ENCODE measurements at places on chromosomes 16 and 17.
A peak's percentile ranks its signal among the peaks of the same experiment; 100 is the strongest.

DNA sequence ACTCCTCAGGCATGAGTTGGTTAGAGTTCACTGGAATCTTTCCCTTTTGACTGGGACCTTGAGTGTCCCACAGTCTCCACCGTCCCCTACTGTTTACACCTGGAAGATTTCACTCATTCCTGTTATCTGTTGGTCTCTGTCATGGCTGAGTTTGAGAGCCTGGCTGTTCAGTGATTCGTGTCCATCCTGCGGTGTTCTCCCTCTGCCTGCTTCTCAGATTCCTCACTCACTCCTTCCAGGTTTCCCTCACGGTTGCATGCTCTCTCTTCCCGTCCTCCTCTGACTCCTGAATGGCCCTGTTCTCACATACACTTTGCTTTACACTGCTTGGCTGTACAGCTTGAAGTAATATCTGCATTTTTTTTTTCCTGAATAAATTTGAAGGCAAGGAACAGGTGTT is 24.5 kb downstream of the OR1D5 start:
- no peak for DNase-seq

DNA sequence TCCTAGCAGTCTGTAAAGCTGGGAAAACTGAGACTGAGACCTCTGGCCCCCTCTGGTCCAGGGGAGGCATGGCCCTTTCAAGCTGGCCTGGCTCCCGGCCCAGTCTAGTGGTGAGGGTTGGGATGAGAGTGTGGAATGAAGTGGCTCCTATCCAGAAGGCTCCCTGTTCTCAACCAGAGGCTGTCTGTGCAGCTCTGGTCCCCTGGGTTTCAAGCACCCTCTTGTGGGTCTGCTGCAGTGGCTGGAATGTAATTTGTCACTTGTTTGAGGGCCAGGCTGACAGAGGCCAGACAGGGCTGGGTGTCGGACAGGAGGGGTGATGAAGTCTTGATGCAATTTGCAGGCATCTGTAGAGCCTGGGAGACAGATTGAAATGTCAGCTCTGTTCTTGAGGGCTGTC is 22.1 kb upstream of the PHF12 start:
- no peak for DNase-seq

- DNase-seq = no peak
Observed at GRCh38 chr17:39213852-39214251, 11.9 kb downstream of the STAC2 start.

DNA sequence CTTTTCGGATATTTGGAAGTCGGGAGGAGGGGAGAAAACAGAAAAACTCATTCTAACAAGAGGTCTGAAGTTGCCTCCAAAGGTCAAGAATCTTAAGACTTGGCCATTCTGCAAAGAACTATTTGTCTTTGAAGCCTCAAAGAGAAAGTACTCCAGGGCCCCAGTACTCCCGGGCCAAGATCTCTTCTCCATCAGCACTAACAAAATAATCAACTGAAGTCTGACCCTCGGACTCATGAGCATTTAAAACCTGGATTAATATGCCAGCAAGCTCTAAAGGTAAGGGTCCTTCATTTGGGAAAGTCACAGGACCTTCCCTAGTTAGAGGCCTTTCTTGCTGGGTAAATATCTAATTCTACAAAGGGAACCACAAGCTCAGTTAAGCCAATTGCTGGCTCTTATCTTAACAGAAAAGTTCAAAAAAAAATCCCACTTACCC is 4.5 kb downstream of the AXIN2 start:
- no peak for DNase-seq

- no peak for DNase-seq
Observed at GRCh38 chr17:38982858-38983746, 15.9 kb upstream of the FBXO47 start.

DNA sequence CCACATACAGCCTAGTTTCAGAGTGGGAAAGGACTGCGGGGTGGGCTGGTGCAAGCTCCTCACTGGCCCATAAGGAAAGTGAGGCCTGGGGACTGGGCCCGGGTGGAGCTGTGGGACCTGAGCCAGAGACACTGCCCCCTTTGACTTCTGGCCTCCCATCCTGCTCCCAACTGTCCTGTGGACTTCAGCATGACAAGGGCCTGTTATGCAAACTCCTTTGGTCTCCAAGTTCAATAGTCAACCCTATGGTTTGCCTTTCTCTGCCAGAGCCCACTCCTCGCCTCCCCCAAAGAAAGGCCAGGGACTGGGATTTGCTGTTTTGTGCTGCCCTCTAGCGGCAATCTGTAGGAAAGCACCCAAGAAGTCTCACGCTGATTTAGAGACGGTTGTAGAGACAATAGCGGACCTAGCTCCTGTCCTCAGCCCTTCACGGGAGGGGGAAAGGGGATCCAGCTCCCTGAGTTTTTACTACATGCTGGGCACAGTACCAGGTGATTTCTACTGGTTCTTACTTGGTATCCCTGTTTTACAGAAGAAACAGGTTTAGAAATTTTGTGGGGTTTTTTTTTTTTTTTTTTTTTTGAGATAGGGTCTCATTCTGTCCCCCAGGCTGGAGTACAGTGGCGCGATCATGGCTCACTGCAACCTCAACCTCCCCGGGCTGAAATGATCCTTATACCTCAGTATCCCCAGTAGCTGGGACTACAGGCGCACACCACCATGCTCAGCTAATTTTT is 1.2 kb upstream of the TLCD3B start:
- DNase-seq = peak; percentile 77

DNA sequence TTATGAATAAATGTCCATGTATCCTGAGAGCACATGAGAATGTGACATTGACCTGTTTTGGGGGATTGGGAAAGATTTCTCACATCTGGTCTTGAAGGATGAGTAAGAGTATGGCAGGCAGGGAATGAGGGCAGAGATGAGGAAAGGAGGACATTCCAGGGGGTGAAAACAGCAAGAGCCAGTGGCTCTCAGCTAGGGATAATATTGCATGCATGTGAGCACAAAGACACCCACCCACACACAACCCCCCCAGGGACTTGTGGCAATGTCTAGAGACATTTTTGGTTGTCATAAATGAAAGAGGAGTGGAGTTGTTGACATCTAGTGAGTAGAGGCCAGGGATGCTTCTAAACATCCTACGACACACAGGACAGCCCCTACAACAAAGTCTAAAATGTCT is 6.0 kb downstream of the MYO1D start:
- DNase-seq = no peak

DNA sequence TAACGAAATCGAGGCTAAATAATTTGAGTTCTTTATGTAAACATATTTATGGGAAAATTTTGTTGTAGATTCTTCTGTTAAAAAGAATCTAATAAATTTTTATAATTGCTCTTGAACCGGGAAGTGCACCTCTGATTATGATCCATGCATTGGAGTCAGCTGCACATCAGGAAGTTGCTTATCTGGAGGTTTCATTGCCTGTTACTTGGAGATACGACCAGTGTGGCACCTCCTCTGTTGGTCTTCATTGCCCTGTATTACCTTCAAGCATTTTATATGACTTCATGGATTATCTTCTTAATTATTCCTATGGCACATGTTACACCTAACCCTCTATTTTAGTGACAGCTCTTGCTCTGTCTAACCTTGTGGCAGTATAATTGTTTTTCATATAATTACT is 312.6 kb upstream of the TBX2 start:
- DNase-seq = no peak

- DNase-seq = peak; percentile 67
Observed at GRCh38 chr16:2150418-2151187, 2.2 kb downstream of the RAB26 start.

DNA sequence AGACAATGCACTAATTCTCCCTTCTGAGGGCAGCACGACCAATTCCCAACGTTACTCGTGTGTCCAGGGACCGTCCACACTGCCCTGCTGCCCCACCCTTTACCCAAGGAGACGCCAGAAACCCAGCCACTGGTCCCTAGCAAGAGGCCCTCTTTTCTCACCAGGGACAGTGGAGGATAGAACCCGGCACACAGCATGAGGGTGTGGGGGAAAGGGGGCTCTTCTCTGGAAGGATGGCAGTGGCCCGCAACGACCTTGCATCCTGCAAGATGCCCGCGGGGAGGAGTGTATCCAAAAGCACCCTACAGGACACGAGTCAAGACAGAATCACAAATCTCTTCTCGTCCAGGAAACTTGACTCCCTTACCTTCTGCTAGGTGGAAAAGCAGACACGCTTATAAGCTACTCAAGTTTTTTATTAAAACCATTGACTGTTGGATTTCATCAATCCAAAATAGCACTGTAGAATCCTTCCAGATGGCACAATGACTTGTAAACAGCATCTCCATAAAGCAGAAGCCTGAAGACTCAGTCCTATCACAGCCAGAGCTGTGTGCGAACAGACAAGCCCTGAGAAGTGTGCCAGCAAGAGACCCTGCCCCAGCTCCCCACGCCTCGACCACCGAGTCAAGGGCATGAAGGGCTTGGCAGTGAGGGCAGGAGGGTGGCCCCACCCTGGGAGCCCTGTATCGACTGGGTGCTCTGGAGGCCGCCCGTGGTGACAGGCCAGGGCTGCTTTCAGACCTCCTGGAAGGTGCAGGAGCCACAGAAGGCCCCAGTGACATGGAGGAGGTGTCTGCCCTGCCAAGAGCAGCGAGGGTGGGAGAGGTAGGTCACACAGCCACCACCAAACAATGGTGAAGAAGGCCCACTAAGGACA is 103.8 kb downstream of the ANKRD11 start:
- no peak for DNase-seq

GRCh38 chr16:75865736-75866135 is 139.4 kb upstream of the CPHXL start:
- DNase-seq = no peak

- no peak for DNase-seq
Observed at GRCh38 chr17:4626734-4627256, 14.7 kb downstream of the ALOX15 start.

GRCh38 chr17:78844301-78845005 is 3.8 kb upstream of the USP36 start:
- no peak for DNase-seq

- no peak for DNase-seq
Observed at GRCh38 chr16:53726625-53727024, 22.7 kb downstream of the FTO start.

DNA sequence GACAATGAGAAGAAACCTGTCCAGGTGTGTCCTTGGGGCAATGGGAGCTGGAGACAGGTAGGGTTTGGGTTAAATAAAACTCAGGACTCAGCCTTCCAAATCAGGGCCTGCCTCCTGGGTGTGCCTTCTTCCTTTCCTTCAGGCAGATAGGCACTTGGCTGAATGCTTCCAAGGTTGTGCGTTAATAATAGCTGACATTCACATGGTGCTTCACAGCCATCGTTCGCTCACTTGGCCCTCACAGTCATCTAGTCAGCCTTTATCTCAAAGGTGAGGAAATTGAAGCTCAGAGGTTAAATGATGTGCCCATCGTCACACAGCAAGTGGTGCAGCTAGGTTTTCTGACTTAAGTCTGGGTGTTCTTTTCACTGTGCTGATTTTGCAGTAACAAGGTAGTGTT is 9.5 kb downstream of the NFE2L1 start:
- no peak for DNase-seq

- no peak for DNase-seq
Observed at GRCh38 chr17:1126801-1127550, 52.8 kb downstream of the ABR start.

GRCh38 chr17:79974566-79975497 is 60.8 kb downstream of the TBC1D16 start:
- no peak for DNase-seq

GRCh38 chr17:76995387-76996105 is 127.3 kb downstream of the MGAT5B start:
- DNase-seq = no peak

- no peak for DNase-seq
Observed at GRCh38 chr17:9615486-9615885, 29.8 kb upstream of the USP43 start.

DNA sequence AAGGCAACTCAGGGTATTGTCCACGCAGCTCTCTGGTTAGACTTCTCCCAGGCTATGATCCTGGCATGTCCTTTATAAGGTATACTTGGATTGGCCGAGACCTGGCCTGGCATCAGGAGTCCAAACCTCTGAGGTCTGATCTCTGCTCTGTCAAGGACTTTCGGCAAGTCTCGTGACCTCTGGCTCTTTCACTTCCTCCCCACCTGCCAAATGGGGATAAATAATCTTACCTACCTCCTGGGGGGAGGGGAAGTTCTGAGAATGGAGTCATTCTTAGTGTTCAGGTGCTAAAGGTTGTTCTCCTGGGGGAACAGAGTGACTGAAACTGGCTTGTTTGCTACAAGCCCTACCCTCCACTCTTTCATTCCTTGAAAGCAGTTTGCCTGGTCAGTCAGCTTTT is 7.6 kb downstream of the ATXN1L start:
- DNase-seq = no peak

GRCh38 chr16:50269769-50270509 is 3.6 kb downstream of the ADCY7 start:
- no peak for DNase-seq

DNA sequence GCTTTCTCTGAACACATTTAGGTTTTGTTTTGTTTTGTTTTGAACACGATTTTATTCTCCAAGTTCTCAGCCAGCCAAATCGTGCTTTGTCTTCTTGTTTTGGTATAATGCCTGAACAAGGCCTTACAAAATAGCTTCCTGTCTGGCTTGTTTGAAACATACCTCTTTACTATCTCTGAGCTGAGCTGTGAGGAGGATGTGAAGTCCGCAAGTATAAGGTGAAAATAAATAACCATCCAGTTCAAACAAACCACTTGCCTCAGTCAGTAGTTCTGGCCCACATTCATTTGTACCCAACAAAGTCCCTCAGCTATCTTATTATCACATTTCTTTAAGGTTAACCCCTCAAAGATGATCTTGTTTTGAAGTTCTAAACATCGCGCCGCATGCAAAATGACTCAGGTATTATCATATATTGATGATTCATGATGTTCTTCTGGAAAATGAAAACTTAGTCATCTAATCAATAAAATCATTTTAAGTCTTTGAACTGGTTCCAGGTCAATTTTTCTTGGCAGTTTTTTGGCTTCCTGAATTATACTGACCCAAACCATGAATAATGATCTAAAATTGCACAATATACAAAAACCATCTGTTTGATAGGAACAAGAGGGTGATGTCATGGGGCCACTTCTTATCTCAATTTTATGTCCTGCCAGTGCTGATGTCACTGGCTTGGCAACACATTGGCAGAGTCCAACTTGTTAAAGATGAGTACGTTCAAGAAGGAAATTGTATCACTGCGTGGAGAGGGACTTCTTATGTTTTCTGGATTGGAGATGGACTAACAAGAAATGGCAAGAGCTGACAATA is 694.3 kb downstream of the KCNJ2 start:
- no peak for DNase-seq

GRCh38 chr16:82631701-82632685 is 5.2 kb downstream of the CDH13 start:
- DNase-seq = no peak

- peak; percentile 91 for DNase-seq
Observed at GRCh38 chr17:38869526-38870258, at the start of gene LASP1. Gene LASP1 (plus strand): TSS chr17:38870058. CDS start chr17:38870190, 132 bp downstream.

GRCh38 chr17:82863383-82863940 is 23.6 kb upstream of the ZNF750 start:
- no peak for DNase-seq

GRCh38 chr16:13392341-13392740 is 490.9 kb downstream of the SHISA9 start:
- DNase-seq = no peak

- no peak for DNase-seq
Observed at GRCh38 chr17:18994631-18995030, 9.9 kb downstream of the FAM83G start.

GRCh38 chr17:5257124-5257523 is 22.5 kb upstream of the SCIMP start:
- no peak for DNase-seq

All from stimulated activated CD8-positive, alpha-beta memory T cell treated with anti-CD3 and anti-CD28 coated beads, Interleukin-4, amount 100 ng/mL, for 48 hours (primary cell).